IPS-NIHi11 (cell line): ENCODE measurements at places on chromosomes 5 and 9.

DNA sequence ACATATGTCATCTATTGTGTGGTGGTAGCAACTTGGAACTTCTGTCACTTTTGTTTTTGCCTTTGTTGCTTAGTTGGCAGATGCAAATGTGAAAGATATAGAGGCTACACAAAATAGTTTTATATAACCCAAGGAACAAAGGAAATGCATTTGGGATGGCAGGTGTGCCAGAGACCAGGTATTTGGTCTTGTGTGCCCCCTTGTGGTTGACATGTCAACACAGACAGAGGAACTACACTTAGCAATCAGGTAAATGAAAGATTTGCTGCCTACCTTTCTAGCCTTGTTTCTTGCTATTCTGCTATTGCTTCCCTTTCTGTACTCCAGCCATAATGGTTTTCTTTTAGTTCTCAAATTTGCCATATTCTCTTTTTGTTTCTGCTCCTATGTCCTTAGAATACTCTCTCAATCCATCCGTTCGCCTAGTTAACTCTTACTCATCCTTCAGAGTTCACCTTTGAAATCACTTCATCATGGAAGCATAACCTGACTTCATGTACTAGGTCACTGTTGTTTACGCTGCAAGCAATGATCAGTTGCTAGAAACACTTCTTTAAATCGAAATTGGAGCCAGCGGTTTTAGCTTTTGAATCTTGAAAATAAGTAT, 119.5 kb downstream of the TRPM3 start:
- DNase-seq, result peak; percentile 63

DNA sequence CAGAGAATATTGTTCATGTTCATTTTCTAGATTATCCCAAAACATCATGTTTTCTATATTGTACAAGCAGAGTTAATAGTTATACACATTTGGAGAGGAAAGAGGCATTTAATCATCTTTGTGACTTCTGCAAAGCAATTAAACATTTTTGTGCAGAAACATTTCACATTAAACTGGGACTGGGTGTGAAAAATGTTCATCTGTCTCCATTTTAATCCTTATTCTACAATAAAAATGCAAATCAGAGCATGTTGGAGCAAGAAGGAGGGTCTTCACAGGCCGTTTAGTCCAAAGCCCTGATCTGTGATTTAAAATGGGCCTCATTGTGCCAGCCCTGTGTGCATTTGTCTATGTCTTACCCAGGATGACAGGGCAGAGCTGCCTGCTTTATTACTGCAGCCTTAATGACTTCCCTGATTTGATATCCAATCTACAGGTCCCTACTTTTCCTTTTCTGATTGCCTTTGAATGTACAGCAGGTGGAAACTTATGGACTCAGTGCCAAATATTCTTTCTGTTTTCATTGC, 183.5 kb downstream of the CAVIN4 start:
- no peak for DNase-seq

DNA sequence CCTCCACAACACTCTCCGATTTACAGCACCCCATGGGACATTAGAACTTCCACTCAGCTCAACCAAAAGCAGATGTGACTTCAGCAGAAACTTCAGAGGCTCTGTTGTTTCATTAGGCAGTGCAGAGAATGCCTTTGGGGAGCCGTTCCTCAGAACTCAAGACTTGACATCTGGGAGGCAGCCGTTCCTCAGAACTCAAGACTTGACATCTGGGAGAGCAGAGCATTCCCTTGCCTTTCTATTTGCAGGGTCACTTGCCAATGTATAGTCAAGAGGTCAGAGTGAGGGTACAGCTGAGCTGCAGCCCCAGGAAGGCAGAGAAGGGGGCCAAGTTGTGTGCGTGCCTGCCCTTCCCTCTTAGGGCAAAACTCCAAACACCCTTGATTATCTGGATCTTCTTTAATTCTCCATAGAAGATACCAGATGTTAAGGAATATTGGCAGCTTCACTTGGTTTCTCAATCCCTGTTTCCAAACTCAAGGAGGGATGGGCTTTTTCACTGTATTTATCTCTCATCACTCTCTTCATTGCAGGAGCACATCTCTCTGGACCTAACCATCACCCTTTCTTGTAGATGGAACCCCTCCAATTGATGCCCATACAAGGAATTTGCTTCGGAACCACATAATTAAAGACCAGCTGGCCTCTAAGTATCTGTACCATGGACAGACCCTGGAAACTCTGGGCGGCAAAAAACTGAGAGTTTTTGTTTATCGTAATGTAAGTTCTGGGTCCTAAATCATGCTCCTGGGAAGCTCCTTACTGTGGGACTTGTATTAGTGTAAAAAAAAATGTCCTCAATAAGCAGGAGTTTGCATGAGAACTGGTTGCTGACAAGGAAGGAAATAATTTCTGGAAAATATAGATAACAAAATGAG, 25.6 kb downstream of the TGFBI start:
- DNase-seq, result no peak

- no peak for DNase-seq
Observed at GRCh38 chr5:134146651-134147518, 29.9 kb downstream of the SKP1 start.

- DNase-seq, result no peak
Observed at GRCh38 chr9:123795336-123795735, 134.6 kb downstream of the DENND1A start.

DNA sequence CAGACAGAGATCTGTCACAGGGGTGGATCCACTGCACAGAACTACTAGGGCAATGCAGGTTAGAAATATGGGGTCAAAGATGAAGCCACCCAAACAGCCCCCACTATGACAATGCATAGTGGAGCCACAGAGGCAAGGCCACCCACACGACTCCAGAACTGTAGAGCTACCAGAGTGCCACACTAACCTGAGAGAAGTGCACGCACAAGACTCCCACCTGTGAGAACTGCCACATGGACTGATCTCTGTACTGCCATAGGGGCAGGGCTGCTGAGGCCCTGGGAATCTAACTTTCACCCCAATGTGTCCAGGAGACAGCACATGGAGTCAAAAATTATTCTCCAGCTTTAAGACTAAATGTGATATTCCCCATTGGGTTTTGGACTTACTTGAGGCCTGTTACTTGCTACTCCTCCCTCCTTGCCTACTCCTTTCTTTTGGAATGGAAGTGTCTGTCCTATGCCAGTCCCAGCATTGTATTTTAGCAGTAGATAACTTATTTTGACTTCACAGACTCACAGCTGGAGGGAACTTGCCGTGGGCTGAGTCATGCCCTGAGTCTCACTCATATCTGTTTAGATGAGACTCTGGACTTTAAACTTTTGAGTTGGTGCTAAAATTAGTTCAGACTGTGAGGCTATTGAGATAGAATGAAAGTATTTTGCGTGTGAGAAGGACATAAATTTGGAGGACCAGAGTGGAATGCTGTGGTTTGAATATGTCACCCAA, 853.3 kb downstream of the MAT2B start:
- DNase-seq, result no peak

GRCh38 chr9:113454914-113455761, 8.4 kb upstream of the RGS3 start:
- peak; percentile 29 for DNase-seq

- DNase-seq, result peak; percentile 19
Observed at GRCh38 chr5:78747705-78748359, 99.3 kb upstream of the LHFPL2 start.

DNA sequence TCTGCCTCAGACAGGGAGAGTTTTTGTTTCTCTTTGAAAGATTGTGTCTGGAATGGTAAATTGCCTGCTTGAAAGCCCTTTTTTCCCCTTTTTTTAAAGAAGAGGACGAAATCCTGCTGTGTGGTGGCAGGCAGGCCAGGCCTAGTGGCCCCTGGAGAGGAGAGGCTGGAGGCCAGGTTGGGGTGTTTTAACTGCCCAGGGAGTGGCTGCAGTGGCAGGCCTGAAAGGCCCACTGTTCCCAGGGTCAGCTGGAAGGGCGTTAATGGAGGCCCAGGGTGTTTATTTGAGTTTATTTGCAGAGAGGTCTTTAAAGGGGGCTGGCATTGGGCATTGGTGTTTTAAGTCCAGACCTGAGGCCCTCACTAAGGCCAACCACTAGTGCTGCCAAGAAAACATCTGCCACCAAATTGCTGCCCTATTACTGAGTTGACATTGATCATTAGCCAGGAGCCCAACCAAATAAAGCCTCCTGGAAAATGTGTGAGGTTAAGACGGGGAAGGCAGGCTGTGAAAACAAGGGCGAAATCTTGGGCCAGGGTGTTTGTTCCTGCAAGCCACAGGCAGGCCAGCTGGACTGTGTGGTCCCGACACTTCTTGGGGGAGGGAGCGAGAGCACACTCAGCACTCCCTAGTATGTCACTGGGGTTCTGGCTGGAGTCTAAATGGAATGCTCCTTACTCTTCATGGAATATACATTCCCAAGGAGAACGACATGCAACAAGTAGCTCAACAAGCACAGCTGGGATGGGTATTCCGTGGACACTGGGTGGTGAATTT, 5.0 kb downstream of the JADE2 start:
- no peak for DNase-seq

DNA sequence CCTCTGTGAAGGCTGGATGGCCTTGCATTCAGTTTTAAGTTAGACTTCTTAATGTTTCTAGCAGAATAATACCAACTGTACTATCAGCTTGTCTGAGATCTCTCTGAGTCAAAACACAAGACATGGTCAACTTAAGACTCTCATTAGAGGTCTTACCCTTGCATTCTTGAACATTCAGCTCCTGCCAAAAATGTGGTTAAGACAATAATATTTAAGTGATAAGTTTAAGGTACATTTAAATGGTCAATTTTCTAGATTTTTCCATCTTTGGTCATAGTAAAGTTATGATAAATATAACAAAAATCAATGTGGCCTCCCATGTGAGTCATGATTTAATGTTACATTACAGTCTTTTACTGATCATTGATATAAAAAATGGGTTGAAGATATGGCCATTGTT, 75.0 kb downstream of the NR2F1 start:
- no peak for DNase-seq

DNA sequence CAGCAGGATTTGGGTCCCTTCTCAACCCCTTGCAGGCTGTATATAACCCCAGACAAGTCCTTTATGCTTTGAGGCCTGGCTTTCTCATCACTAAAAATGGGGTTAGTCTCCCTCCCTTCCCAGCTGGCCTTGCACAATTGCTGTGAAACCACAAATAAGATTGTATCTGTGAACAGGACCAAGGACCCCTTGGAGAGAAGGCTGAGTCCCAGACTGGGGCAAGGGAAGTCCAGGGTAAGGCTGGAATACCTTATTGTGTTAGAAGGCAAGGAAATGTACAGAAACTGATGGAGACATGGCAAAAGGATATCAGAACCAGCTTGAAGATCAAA, 11.4 kb downstream of the MACROH2A1 start:
- no peak for DNase-seq

DNA sequence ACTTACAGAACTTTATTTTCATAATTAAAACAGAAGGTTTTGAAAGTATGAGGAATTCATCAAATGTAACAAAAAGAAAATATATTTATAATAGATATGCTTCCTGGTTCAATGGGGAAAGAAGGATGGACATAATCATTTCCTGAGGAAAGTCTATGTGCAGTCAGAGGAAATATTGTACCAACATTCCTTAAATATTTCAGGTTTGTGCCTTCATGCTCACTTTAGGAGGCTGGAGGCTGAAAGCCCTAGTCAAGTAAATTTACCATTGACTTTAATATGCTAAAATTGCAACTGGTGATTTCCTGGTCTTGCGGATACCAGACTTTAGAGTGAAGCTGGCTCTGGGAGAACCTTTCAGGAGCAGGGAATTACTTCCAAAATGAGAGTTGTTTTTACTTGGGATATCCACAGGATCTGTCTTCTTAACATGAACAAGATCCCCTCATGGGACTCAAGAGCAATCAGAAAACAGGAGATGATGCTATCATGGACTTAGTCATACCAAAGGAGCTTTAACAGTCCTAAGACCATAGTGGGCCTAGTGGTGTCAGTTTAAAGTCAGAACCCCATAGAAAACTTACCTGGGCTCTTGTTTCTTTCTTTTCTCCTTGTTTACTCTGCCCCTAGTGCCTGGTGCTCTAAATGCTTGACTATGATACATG, 762.8 kb upstream of the GRAMD2B start:
- DNase-seq, result no peak

- no peak for DNase-seq
Observed at GRCh38 chr9:36796671-36797419, 224.2 kb downstream of the MELK start.

DNA sequence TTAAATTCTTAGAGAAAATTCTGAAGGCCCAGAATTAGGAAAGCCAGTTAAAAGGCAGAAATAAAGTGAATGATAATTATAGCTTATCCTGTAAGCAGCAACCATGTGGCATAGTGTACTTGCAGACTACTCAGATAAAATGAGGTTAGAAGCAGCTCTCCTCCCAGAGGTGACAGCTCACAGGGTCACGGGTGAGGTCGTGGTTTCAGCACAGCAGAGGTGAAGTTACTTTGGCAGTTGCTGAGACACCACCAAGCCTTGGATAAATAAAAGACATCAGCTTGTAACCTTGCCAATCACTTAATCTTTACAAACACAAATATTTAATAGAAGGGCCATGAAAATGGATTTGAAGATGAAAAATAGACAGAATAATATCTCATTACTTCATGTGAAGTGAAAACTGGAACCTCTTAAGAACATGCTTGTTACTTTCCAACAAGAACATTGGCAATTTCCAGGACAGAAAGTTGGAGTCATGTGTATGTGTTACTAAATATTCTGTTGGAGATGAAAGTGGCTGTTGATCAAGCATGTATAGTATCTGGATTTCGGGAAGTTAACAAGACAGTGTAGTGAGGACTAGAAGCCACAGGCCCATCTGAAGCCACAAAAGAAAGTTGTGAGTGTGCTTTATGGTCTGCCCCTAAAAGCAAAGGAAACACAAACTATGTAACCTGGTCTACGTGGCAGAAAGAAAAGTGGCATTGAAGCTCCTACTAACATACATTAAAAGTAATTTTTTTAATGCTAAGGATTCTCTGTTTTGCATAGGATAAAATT, 134.4 kb downstream of the ERCC6L2 start:
- DNase-seq, result no peak

- DNase-seq, result no peak
Observed at GRCh38 chr9:112013266-112013665, 116.7 kb downstream of the UGCG start.

DNA sequence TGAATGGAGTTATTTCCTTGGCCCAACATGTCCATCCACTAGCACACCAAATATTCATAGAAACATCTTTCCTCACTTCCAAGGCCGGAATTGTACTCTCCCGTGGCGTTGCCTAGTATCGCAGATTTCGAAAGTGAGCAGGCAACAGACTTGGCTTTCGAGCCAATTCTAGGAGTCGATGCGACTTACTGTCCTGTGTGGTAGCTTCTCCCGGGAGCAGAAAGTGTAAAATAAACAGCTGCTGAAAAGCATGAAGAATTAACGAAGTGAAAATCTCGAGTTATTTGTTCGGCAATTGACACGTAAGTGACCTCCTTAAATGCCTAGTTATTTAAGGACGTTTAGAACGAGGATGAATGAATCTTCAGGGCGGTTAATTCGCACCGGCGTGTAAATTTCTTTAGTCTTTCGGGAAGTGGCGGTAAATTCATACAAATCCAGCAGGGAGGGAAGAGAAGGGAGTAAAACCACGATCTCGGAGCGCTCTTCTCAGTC, 449 bp upstream of the PCSK5 start:
- no peak for DNase-seq
